ENCODE measurements at places on chromosomes 7 and 10.

DNA sequence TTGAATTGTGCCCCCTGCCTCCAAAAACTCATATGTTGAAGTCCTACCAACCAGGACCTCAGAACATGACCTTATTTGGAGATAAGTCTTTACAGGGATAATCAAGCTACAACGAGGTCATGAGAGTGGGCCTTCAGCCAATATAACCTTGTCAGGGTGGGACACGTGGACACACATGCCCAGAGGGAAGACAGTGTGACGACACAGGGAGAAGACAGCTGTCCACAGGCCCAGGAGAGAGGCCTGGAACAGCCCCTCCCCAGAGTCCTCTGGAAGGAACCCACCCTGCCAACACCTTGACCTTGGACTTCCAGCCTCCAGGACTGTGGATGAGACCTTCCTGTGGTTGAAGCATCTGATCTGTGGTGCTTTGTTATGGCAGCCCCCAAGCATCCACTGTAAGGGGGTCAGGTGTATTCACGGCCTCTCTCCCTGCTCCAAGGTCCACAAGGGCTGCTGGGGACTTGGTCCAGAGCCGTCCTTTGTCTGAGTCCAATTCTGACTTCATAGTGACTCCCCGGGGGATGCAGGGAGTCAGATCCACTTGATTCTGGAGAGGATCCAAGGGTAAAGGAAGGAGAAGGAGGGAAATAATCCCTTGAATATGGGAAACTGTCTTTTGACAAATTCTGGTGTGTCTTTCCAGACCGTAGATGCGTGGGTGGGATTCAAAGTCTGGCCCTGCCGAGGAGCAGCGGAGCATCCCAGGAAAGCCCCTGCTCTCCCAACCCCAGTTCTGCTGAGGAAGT lies 7.0 kb downstream of the CALML3 start:
- peak; percentile 39 for DNase-seq

- no peak for DNase-seq
These were observed 133.1 kb downstream of the SVIL start for GRCh38 chr10:29501692-29502091.

- peak; percentile 71 for DNase-seq
These were observed 19.8 kb upstream of the ALOX5 start for GRCh38 chr10:45354261-45354660.

DNA sequence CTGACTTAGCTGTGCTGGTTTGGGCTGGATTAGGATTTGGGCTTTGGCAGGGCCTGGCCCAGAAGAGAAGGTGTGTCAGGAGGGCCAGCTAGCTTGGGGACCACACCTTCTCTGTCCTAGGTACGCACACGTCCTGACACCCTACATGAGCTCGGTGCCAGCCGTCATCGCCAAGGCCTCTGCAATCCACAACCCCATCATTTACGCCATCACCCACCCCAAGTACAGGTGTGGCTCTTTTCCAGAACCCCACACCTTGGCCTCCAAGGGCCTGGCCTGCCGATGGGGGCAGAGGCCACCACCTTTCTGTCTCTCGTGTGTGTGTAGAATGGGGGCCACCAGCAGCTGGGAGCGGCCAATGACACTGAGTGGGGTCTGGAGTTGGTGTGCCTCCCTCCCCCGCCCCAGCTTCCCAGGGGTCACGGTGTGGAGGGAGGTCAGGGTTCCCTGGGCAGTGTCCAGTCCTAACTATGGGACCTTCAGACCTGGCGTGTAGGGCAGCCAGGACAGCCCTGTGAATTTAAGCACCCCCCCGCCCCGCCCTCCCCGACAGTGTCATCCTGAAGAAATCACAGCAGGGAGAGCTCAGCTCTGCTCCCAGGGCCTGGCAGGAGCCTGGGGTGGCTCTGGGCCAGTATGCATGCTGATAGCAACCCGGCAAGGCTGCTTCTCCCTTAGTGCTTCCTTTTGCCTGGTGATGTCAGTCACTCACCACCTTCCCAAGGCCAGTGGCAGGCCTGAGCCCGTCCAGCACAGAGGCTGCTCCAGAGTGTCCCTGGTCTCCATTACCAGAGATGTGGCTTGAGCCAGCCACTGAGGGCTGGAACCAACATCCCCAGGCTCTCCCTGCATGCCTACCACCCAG lies 6.9 kb upstream of the LDB3 start:
- peak; percentile 40 for DNase-seq

GRCh38 chr10:14552015-14552414 lies 221.3 kb upstream of the FRMD4A start:
- DNase-seq, result no peak

- DNase-seq, result no peak
These were observed 18.7 kb downstream of the COL17A1 start for GRCh38 chr10:104066945-104067344.

DNA sequence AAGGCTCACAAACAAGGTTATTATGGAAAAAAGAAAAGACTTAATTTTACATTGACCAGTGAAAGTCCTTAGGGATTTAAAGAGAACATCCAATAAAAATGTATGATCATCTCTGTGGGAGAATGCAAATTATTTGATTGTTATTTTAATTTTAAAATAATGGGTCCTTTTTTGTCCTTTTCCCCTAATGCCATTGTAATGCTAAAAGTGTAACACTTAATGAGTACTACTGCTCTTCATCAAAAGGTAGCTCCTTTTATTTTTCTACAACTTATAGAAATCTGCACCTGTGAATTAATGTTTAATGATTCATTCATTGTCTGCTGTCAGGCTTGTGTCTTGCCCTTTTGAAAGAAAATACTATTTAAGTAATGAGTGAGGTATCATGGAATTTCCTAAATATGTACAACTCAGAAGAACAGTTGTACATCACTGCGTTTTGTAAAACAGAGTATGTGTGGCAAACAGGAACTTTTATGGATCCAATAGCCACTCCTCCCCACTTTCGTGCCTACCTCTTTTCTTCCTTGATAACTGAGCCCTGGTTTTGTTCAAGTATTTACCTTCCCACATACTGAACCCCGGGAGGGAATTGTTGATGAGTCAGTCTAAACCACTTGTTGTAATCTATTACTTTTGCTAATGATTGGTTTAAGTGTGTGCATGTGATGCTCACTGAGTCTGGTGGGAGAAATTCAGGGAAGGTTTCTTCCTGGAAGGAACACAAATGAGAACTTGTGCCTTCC lies 19.9 kb upstream of the TRUB1 start:
- no peak for DNase-seq

DNA sequence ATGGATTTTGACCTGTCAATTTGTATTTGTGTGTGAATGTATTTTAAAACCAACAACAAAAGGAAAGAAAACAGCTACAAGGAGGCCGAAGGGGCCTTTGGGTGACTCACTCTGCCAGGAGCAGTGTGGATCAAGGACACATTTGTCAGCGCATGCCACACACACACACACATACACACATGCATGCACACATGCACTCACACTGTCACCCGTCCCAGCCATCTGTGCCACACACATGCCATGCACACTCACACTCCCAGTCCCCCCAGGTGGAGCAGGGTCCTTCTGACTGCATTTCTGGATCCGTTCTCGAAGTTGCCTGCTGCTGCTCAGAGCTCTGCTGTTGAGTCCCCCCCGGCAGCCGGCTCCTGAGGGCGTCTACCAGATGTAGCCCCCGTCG lies 26.0 kb downstream of the SPOCK2 start:
- DNase-seq, result no peak

GRCh38 chr10:97081621-97082235 lies 104.0 kb downstream of the SLIT1 start:
- no peak for DNase-seq

DNA sequence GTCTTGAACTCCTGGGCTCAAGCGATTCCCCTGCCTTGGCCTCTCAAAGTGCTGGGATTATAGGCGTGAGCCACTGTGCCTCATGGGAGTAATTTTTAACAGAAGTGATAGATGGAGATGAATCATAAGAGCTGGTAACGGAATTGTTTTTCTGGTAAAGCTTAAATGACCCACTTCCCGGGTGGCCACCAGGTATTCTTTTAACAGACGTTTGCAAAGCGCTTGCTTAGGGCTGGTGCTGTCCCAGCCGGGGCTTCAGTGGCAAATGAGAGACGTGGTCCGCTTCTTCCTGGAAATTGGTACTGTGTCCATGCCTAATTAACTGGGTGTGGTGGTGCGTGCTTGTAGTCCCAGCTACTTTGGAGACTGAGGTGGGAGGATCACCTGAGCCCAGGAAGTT lies 23.5 kb downstream of the CAMK1D start:
- DNase-seq, result no peak

Data from Peyer's patch (tissue), 4 donors.